ENCODE measurements at places on chromosomes 13 and 19.

DNA sequence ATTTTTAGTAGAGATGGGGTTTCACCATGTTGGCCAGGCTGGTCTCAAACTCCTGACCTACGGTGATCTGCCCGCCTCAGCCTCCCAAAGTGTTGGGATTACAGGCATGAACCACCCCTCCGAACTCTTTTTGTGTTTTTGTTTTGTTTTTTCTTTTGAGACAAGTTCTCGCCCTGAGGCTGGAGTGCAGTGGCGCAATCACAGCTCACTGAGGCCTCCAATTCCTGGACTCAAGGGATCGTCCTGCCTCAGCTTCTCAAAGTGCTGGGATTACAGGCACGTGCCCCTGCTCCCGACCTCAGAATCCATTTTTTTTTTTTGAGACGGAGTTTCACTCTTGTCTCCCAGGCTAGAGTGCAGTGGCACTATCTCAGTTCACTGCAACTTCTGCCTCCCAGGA, 11.4 kb downstream of the SIX5 start:
- no peak for DNase-seq

GRCh38 chr13:32107474-32107873, 75.9 kb downstream of the FRY start:
- DNase-seq: no peak

DNA sequence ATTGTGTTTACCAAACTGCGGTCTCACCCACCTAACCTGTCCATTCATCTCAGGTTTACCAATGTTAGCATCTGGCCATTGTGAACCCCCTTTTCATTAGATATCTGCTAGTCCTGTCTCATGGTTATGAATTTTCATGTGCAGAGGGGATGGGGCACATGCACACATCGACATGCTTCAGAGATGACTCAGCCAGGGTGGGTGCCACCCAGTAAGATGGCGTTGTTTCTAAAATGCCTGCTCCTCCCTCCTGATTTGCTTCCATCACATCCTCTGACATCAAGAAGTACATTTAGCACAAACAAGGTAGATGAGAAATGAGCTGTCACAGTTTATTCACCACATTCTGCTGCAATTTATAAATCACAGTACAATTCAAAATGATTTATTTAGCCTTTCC, 51.3 kb downstream of the GPALPP1 start:
- no peak for DNase-seq

GRCh38 chr13:113991191-113991669, 17.4 kb upstream of the C13orf46 start:
- no peak for DNase-seq

DNA sequence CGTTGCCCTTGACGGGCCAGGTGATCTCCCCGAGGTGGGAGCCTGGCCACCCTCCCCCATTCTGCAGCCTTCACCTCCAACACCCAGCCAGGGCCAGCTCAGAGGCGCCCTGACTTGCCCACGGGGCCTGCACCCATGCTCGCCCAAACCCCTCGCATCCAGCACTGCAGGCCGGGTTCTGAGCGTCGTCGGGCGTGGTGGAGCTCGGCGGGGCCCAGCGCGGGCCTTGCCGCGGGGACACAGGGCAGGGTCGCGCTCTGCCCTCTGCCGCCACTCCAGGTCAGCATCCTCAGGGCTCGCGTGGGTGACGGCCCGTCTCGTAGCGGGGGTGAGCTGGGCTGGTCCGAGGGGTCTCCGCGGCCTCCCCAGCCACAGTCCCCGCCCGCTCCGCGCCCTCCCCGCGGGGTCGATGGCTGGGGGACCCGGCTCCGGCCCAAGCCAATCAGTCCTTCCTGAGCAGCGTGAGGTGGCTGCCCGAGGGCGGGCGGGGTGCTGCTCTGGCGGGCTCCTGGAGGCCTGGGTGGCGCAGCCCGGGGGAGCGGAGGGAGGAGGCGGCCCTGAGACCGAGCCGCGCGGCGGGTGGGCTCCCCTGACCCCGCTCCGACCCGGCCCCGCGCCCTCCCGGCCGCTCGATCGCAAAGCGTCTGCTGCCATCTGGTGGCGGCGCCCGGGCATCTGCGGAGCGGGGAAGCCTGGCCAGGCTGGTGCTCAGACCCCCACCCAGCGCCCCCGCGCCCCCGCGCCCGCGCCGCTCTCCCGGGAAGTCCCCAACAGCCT, 61.4 kb downstream of the CCNE1 start:
- DNase-seq: peak; percentile 6

DNA sequence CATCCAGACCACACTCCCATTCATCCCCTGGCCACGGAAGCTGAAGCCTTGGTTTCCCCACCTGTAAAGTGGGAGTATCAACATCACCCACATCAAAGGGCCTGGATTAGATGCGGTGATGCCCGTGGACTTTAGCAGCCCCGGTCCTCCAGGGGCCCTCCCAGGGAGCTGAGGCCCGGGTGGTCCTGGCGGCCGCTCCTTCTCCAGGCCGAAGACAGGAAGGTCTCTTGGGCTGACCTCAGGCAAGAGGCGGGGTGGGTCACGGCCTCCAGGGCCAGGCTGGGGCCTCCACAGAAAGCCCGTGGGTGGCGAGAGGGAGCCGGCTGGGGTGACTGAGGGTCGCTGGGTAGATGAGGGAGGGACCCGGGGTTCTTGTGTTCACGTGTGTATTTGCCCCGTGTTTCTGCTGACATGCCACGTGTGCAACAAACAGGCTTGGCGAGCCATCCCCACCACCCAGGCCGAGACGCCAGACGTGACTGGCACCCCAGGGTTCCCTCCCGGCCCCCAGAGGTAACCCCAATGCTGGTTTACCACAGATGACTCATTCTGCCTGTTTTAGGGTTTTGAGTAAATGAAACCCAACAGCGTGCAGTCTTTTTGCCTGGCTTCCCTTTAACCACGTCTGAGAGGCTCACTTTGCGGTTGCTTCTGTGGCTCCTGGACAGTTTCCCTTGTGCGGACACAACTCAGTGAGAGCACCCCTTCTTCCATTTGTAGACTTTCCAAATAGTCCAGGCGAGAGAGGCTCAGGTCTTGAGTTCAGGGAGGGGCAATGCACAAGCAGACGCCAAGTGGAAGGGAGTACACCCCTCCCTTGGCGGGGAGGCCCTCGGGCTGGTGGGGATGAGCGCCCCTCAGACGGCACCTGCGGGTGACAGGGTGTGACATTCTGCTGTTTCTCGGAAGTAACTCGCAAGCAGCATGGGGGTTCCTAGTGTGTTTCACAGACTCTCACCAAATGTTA, 42.9 kb downstream of the C13orf46 start:
- no peak for DNase-seq

DNA sequence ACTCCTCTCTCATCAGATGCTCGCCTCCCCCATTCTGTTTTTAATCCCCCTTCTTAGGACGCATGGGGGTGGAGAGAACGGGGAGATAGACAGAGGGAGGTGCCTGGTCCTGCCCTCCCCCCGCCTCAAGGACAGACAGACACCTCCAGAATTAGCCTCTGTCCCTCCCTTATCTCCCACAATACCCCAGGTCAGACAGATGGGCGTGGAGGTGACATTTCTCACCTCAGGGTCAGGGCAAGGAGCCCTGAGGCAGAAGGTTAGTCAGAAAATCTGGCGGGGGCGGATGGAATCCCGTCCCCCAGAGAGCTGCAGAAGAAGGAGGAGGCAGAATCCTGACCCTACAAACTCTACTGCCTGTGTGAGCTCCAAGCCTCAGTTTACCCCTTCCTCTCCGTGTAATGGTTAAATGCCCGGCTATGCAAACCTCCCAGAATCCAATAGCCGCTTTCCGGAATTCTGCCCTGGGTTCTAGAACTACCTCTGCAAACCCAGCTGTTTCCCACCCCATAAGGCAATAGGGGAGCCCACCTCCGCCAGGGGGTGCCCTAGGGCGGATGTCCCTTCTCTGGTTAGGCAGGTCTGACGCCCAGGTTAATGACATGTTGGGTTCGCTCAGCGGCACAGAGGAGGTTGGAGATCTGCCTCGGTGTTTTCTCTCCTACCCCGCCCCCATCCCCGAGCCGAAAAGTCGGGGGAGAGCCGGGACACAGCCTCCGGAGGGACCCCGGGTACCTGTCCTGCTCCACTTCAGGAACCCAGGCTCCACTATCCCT, 900 bp downstream of the PPP1R13L start:
- no peak for DNase-seq

GRCh38 chr13:27309967-27310598, 39.5 kb downstream of the RASL11A start:
- DNase-seq: no peak

- DNase-seq: no peak
Measured at GRCh38 chr13:47252627-47253026, 355.8 kb upstream of the HTR2A start.

- DNase-seq: no peak
Measured at GRCh38 chr13:109790086-109790485, 3.7 kb upstream of the IRS2 start.

DNA sequence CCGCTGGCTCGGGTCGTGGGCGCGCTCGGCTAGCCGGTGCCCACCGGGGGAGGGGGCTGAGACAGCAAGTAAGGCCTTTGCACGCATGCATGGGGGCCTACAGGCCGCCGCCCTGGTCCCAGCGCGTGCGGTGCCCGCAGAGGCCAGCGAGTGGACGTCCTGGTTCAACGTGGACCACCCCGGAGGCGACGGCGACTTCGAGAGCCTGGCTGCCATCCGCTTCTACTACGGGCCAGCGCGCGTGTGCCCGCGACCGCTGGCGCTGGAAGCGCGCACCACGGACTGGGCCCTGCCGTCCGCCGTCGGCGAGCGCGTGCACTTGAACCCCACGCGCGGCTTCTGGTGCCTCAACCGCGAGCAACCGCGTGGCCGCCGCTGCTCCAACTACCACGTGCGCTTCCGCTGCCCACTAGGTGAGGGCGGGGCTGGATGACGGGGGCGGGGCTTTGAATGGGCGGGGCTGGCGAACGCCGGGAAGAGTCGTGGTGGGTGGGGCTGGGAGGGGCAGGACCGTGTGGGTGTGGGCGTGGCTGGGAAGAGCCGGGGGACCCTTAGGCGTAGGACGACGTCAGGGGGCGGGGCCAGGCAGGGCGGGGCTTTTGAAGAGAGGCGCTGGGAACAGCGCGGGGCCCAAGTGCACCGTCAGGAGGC, 2.1 kb downstream of the CILP2 start:
- no peak for DNase-seq

DNA sequence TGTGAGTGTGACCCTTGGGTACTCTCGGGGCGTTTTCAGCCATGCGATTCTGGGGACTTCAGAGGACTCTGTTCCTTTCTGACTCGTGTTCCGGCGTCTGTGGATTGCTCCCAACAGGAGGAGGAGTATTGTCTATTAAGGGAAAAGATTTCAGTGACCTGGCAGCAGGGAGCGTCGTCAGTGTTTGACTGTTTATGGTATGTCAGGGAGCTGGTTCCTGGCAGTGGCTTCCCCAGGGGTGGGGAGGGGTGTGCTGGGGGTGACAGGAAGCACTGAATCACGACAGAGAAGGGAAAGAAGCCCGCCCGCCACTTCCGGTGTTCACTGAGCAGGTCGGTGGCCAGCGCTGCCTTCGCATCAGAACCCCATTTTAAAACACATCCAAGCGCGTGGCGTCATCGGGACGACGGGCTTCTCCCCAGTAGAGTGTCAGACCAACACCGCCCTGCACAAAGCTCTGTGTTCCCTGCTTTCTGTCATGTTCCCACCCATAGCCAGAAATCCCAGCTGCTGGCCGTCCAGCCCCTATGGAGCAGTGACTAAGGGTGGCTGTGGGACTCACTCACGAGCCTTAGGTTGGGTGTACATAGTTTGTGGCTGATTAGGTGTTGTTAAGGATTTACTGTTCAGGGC, 33.8 kb downstream of the COL4A2 start:
- DNase-seq: no peak

DNA sequence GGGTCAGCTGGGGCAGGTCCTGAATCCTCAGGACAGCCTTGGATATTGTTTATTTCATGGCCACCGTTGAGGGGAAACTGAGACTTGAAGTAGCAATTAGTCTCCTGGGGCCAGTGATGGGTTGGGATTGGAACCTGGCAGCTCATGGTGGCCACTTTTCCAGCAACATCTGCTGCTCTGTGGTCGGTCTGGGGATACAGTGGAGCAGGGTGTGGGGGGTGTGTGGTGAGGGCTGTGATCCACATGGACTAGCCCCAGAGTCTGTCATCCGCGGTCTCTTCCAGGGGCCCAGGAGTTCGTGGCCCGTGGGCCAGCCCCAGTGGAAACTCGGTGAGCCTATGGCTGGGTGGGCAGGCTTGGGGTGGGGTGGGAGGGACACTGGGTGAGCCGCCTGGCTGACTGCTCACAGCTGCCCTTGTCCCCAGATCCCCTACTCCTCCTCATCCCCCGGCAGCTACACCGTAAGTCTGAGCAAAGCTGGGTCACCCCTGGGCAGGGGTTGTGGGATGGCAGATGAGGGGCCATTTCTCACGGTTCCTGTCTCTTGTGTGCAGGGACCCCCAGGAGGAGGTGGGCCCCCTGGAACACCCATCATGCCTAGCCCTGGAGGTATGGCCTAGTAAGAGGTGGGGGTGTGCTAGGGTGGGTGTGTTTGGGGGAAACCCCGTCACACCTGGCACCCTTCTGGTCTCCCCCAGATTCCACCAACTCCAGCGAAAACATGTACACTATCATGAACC, 5.5 kb downstream of the ISYNA1 start:
- no peak for DNase-seq

- DNase-seq: no peak
Measured at GRCh38 chr19:45339629-45340028, 921 bp upstream of the KLC3 start.

DNA sequence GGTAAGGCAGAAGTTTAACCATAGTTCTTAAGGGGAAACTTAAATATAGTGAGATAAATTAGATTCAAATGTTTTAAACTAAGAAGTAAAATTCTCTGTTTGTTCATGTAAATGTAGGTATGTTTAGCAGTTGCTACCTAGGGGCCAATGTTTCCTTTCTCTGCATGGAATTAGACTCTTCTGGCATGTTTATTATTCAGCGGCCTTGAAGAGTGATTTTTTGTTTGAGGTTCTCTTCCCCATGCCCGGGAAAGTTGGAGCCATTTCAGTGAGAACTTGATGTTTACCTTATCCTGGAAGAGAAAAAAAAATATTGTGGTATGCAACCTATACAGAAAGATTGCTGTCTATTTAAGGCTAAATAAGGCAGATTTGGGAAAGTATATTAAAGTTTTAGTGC, 492.9 kb downstream of the KLF5 start:
- no peak for DNase-seq

Measured in C1 segment of cervical spinal cord (tissue), 14 donors.